ENCODE measurements at places on chromosomes 12 and 14. TPM values are rescaled to one million over a fixed set of nuclear protein-coding genes. Genes with fewer than 3 reads are reported as not detected.
A peak's percentile ranks its signal among the peaks of the same experiment; 100 is the strongest.

Gene RERG
- 6.5 TPM for polyA plus RNA-seq

Gene RAN
- polyA plus RNA-seq: 389 TPM

DNA sequence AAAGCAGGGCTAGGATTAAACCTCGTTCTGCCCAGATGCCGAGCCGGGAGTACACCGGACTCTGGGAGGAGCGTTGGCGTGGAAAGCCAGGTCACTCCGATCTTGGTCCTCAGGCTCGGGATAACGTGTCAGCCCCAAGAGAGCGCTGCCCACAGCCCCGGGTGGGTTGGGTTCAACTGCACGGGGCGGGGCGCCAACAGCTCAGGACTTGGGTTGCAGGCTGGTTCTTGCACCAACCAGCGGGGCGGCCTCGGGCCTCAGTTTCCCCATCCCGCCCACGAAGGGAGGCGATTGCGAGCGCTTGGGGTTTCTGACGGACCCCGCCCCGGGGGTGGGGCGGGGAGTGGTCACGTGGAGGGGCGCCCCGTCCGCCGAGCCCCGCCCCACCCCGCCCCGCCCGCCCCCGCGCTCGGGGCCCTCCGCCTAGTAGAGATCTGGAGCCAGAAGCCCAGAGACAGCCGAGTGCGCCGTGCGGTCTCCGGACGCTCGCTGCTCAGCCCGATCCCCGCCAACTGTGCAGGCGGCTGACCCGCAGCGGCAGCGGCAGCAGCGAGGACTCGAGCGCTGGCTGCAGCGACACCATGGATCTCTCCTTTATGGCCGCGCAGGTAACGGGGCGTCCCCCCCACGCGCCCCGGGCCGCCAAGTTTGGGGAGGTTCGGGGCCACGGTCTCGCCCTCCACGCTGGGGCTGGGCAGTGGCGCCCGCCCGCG, at the start of gene C14orf132:
TSS of gene C14orf132 (plus strand) at position 443 of the 713 bp plus-strand sequence. CDS start at position 582, 139 bp downstream.
- DNase-seq: peak; percentile 42

GRCh38 chr12:131218026-131218922, 264.6 kb downstream of the ADGRD1 start:
- DNase-seq: no peak
